ENCODE measurements at places on chromosomes 5 and 9.

- no peak for DNase-seq
These were observed 65.5 kb downstream of the CCNH start for GRCh38 chr5:87347272-87347671.

GRCh38 chr9:110016340-110016739 lies 191.6 kb downstream of the C9orf152 start:
- peak; percentile 48 for DNase-seq

- DNase-seq, result no peak
These were observed 70.9 kb upstream of the SPOCK1 start for GRCh38 chr5:137570070-137570469.

DNA sequence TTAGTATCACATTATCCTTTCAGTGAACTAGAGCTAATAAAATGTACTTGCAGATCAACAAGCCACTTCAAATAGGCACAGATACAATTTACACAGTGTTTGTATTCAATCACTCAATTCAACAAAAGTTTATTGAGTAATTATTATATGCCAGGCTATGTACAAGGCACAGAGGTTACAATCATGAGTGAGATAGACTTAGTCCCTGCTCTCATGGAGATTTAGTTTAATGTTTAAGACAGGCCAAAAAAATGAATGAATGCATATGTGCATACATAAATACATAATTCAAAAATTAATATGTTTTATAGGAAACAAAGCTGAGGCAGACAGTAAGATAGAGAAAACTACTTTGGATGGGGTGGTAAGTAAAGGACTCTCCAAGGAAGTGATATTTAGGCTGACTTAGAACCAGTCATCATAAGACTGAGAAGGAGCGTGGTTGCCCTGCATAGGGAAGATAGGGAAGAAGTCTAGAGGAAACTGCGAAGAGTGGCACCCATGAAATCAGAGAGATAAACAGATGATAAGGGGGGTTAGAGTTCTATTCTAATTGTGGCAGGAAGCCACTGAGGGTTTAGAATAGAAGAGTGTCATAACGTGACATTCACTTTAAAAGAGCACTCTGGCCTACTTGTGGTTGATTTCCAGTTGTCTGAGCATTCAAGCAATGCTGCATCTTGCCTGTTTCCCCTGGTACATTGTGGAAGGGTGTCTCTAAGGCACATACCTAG lies 49.7 kb upstream of the GRAMD2B start:
- no peak for DNase-seq

DNA sequence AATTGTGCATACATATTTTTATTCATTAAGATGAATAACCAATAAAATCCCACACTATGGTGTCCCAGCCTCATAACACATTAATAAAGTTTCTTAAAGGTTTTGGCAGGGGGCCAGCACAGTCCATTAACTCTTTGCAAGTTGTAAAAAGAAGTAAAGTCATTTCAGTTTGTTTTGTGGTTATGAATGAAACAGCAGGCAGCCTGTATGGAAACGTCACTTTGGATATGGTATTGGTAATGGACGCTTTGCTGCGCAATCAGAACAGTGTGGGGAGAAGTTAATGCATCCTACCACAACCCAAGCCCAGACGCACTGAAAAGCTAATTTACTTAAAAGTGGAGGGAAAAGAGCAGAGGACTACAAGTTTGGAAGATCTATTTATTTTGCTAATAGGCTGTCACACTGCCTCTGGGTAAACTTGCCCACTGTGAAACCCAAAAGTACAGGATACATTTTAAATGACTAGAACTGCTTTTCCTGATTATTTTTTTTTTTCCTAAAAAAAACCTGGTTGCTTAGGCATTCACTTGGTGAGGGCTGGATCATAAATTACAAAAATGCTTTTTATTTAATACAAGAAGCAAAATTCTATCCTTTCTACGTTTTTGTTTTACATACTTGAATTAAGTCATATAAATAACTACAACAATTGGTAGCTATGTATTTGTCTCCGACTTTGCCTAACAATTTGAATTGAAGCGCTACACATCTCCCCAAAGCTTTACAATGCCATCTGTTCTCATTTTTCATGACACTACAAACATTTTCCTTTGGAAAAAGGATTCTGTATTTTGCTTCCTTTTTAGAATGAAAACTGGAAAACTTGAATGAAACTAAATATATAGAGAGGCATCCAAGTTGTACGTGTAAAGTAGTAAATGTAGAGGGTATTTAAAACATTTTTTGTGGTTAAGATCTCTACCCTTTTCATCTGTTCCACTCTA lies 104.3 kb downstream of the NFIB start:
- no peak for DNase-seq
